Stimulated activated CD8-positive, alpha-beta memory T cell treated with anti-CD3 and anti-CD28 coated beads, Interleukin-4, amount 100 ng/mL, for 48 hours (primary cell): ENCODE measurements at places on chromosomes 12 and 14.

- no peak for DNase-seq
Measured at GRCh38 chr12:82971584-82971983, 284.9 kb downstream of the TMTC2 start.

- no peak for DNase-seq
Measured at GRCh38 chr12:93663006-93663728, 14.0 kb upstream of the CRADD start.

GRCh38 chr14:30518867-30519560, 39.9 kb upstream of the G2E3 start:
- no peak for DNase-seq

- peak; percentile 31 for DNase-seq
Measured at GRCh38 chr12:2294651-2295475, 242.1 kb downstream of the CACNA1C start.

- no peak for DNase-seq
Measured at GRCh38 chr12:51973560-51973959, 22.1 kb downstream of the ACVR1B start.

GRCh38 chr12:7439579-7440505, 4.1 kb downstream of the CD163L1 start:
- peak; percentile 53 for DNase-seq

DNA sequence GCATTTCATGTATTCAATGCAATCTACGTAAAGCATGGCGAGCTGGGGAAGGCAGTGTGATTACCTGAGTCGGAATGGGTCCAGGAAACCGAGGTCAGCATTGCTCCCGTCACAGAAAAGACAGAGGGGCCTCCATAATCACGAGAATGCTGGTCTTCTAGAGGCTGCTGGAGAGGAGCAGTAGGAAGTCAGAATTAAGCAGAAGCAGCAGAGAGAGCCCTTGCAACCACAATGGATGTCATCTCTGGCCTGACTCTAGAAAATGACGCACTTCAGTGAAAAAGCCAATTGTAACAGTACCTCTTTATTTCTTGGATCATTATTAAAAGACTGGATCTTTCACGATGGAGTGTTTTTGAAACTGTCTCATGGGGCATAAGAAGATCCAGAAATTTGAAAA, 69.5 kb upstream of the FOXN3 start:
- DNase-seq, result no peak

DNA sequence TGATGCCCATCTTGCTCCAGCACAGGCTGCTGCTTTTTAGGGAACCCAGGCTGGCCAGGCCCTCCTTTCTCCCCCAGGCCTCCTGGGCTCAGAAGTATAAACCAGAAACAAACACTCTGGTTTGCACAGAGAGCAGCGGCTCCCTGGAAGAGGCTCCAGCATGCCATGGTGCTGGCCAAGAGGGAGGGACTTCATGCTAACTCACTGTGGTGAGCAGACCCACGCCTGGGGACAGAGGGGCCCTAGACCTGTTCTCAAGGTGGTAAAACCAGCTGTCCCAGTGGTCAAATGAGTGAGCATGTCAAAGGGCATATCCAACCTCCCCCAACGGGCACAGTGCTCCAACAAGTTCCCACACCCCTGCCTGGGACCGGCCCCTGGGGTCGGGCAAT, 15.5 kb downstream of the BCL11B start:
- no peak for DNase-seq

DNA sequence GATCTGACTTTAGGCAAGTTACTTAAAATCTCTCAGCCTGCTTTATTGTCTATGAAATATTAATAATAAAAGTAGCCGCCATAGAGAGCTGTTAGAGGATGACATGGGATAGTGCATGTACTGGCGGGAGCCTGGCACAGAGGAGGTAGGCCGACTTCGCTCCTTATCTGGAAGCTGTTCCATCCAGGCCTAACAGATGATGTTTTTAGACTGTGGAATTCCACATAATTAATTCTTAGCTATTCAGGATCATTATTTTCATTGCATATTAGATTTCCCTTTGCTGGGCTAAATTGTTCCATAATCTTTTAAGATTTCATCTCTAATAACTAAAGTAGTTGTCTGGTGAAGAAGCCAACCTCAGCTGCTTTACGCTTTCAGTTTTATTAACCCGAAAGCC, 30.8 kb downstream of the CNTN1 start:
- DNase-seq, result no peak

DNA sequence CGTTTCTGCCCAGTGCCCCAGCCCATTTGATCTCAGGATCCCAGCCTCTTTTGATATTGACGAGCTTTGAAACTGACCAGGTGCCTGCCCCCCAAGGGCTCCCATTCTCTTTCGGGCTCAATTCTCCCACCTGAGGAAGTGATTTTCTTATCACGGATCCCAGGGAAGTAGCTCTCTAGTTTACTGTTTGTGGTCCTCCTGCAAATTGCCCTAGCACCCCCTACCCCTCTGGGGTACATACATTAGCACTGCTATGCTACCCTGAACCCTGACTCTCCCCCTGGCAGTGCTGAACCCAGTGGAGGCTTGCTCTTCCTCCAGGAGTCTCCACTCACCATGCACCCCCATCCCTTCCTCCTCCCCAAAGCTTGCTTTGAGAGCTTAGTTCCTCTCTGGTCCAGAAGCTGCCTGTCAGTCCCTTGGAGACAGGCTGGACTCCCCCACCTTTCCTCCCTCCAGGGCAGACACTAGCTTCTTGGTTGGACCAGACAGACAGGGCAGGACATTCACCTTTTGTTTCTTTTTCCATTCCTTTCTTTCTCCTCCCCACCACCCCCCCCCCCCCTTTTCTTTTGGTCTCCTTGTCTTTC, 4.4 kb upstream of the TBX3 start:
- no peak for DNase-seq

GRCh38 chr12:1162081-1162760, 171.2 kb downstream of the ERC1 start:
- no peak for DNase-seq

- no peak for DNase-seq
Measured at GRCh38 chr14:91919814-91920213, 27.7 kb downstream of the FBLN5 start.

GRCh38 chr14:58465421-58465820, 37.9 kb downstream of the KIAA0586 start:
- DNase-seq, result no peak

- DNase-seq, result no peak
Measured at GRCh38 chr12:19575337-19576243, 136.3 kb downstream of the AEBP2 start.

DNA sequence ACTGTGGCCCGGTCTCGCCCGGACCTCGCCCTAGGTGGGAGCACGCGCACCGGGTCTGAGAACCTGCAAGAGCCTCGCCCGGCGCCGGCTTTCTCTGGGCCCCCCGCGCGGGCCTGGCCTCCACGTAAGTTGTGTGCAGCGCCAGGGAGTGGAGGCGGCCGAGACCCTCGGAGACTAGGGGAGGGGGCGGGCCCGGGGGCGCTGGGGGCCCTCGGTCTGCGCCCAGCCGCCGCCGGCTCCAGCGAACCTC, 183 bp upstream of the PRMT8 start:
- DNase-seq, result no peak

DNA sequence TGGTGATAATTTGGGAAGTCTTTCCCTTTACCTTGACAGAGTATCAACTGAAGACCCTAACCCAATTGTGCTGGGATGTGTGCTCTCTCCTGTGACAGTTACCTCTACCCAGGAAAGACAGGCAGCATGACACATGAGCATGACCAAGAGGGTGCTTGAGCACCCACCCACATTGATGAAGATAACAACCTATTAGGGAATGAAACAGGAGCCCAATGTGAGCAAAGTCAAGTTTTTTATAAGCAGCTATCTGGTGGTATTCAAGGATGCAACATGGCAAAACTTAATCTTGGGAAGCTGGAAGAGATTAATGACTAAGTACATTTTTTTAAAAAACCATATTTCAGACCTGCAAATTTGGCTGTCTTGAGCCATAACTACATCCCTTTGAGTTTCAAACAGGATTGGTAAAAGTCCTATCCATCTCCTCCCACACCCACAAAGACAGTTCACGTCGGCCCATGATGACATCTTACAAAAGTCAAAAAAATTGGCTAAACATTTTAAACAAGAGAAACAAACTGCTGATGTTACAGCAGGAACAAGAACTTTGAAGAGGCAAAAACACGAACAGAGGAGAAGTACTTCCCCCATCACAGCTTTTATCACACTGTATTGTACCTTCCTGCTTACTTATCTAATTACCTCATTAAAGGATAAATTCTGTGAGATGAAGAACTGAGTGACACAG, 60.3 kb downstream of the MED13L start:
- no peak for DNase-seq
